ENCODE measurements at places on chromosomes 5 and 9.

DNA sequence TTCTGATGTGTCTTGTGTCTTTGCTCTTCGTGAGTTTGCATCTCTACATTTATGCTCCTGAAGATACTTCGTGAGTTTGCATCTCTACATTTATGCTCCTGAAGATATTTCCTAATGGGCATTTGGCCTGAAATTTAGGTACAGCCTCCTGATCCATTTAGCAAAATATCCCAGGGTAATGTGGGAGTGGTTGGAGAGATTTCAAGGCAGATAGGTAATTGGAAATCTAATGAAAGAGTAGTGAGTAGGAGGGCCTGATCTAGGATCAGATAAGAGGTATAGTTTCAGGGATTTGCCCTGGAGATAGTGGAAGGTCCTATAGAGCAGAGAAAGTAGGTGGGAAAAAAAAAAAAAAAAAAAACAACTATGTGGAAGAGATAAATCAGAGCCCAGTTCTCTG is 14.6 kb upstream of the SNX2 start:
- no peak for DNase-seq

- no peak for DNase-seq
Measured at GRCh38 chr9:112618385-112619009, 99.4 kb downstream of the INIP start.

GRCh38 chr5:93677359-93677891 is 64.0 kb downstream of the POU5F2 start:
- DNase-seq: no peak

- no peak for DNase-seq
Measured at GRCh38 chr5:74477761-74478160, 162.8 kb downstream of the ENC1 start.

DNA sequence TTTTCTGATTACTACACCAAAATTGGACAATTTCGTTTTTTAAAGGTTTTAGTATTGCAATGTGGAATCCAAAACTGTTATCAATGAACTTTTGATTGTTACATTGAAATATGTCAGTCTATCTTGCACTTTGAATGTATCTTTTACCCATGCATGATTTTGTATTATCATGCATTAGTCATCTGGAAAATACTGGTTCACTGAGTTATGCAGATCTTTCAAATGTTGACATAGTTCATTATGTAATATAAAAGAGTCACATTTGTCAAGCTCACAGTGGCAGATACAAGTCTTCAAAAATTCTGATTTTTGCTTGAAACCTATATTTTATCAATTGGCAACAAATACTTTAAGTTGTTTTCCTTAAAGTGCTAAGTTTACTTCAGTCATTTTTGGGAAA is 85.2 kb downstream of the NR3C1 start:
- no peak for DNase-seq

DNA sequence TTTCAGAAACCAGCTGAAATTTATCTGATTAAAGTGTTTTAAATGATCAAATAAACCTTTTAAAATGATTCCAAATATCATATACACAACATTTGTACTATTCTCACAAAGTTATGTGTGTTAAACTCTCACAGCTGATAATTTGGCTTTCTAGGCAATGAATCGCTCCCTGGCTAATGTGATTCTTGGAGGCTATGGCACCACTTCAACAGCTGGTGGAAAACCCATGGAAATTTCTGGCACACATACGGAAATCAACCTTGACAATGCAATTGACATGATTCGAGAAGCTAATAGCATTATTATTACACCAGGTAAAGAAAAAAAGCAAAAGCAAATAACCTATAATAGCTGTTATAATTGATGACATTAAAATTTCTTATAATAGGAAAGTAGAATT is 72.4 kb downstream of the NNT start:
- DNase-seq: no peak

DNA sequence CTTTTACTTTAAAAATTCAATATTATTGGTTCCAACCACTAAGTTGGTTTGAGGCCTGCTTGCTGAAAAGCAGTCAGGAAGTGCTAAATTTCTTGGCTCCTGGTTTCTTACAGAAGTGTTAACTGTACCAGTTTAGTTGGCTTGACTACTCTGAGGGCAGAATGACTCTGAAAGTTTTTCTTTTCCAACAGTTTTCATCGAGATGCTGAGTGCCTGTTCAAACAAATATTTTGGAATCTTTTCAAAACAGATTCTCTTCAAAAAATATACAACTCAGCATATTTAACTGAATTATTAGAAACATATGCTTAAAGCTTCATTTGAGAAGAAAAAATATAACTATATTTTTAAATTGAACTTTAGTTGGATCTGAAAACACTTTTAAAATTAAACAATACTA is 37.0 kb downstream of the SLC38A9 start:
- no peak for DNase-seq

DNA sequence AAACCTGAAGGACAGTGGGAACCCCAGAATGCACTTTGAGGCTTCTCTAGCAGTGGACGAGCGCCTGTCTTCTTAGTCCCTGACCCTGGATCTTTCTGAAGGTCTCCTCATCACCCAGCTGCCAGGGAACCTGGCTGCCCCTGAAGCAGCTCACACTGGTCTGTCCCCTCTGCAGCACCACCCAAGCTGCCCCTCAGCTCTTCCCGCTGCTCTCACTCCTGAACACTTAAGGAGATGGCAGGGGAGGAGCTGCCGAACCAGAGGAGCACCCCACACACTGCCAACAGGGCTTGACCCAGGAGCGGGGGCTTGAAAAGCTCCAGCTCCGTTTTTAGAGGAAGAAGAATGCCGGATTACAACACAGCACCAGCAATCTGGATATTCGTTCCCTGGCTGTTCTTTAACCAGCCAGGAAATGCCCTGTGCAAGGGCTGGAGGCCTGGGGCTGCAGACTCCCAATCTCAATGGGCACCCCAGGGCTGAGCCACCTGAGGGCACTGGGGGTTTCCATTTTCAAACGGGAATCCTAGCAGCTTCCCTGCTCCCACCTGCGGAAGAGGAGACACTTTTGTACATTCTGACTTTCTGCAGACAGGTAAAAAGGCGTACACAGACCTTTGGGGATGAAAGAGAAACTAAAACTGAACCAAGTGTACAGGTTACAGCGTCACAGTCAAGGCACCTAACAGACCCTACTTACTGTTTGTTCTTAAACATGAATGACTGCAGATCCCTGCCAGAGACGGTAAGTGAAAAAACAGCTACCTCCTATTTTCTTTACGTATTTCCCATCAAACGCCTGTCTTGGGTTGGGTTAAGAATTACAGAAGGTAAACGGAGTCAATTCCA is 36.3 kb downstream of the GOLM1 start:
- no peak for DNase-seq

- DNase-seq: no peak
Measured at GRCh38 chr9:126312584-126313551, 13.8 kb upstream of the MVB12B start.

DNA sequence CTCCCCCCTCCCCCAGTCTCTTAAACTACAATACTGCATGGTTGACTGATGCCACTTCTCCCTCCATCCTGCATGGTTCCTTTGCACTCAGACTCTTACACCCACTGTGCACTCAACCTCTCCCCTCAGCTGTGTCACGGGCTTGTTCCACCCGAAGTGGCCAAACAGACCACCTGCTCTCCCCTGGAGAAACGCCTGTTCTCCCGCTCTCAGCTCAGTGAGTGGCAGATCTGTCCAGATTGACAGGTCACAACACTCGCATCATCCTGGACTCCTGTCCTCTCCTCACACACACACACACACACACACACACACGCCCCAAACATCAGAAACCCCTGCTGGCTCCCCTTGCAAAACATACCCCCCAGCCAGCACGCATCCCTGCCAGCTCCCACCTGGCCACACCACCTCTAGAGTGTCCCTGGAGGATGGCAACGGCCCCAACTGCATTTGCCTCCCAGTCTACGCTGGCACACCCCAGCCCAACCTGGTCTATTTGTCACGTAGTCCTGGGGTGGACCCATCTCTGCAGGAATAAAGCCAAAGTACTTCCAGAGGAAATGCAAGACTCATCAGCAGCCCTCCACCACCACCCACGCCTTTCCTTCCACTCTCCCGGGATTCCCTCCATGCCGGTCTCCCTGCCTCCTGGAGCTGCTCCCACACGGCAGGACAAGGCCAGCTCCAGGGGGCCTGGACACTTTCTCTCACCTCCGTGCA is 2.9 kb downstream of the OR2V1 start:
- DNase-seq: no peak

- no peak for DNase-seq
Measured at GRCh38 chr9:134560654-134561053, 80.9 kb upstream of the COL5A1 start.

GRCh38 chr9:108687006-108687987 is 168.5 kb downstream of the ACTL7B start:
- DNase-seq: no peak

All from activated CD4-positive, alpha-beta T cell treated with anti-CD3 and anti-CD28 coated beads, Interleukin-2, Interleukin-4, amounts not matched to agents 100 ng/mL and 50 ng/mL, durations not matched to agents 16 hours and 8 hours (primary cell).